ENCODE measurements at places on chromosomes 11 and 22. TPM values are rescaled to one million over a fixed set of nuclear protein-coding genes. Genes with fewer than 3 reads are reported as not detected.

Gene DLG2
- not detected for total RNA-seq

Gene PDGFB
- 0.05 TPM for total RNA-seq

Gene GP1BB
- 1.6 TPM for total RNA-seq

Gene TPBGL
- 2.7 TPM for total RNA-seq

Gene CRYBB3
- not detected for total RNA-seq

Gene HTR3A
- not detected for total RNA-seq

Gene FAM111B
- 6.8 TPM for total RNA-seq

Gene PGM2L1
- 0.92 TPM for total RNA-seq

Gene PTS
- 59.4 TPM for total RNA-seq

Gene GUCY1A2
- 0.34 TPM for total RNA-seq

Gene MS4A7
- not detected for total RNA-seq
